Activated CD4-positive, alpha-beta T cell treated with anti-CD3 and anti-CD28 coated beads, Interleukin-2, Interleukin-6, amounts not matched to agents 100 ng/mL and 50 ng/mL, durations not matched to agents 16 hours and 8 hours (primary cell): ENCODE measurements at places on chromosomes 2 and 18.

DNA sequence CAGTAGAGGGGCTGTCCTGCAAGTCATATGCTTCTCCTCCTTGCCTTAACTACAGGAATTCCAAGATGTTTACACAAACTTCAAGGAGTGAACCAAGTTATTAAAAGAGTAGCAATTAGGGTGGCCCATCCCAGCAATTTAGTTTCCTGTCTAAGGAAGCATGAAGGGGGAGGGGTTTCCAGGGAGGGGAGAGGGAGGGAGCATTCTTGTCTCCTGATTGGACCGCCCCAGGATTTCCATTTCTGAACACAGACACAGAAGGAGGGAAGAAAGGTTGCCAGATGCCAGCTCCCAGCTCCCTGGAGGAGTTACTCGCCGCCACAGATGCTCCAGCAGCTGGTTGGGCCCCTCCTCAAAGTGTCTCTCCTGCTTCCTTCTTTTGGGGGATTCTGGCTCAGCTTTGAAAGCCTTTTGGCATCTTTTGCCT lies 107.6 kb downstream of the TRIB2 start:
- no peak for DNase-seq

GRCh38 chr2:219104107-219105035 lies 43.6 kb upstream of the IHH start:
- peak; percentile 48 for DNase-seq

- no peak for DNase-seq
Measured at GRCh38 chr2:212997526-212998020, 153.8 kb downstream of the IKZF2 start.

- no peak for DNase-seq
Measured at GRCh38 chr18:28088477-28088876, 88.5 kb downstream of the CDH2 start.

DNA sequence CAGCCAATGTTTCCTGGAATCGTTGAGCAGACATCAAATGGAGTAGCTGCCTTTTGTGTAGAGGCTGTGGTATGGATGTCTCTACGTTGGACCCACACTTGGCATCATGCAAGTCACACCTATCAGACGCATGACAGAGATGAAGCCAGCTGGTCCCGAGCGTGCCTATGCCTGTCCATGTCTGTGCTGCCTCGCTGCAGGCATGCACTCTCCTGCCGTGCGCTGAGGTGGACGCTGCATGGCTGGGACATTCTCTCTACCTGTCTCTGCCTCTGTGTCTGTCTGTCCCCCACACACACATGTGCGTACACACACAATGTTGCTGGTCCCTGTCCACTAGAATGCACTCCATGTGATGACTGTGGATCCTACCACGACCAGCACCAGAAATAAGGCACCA lies 514.2 kb upstream of the MYT1L start:
- no peak for DNase-seq

DNA sequence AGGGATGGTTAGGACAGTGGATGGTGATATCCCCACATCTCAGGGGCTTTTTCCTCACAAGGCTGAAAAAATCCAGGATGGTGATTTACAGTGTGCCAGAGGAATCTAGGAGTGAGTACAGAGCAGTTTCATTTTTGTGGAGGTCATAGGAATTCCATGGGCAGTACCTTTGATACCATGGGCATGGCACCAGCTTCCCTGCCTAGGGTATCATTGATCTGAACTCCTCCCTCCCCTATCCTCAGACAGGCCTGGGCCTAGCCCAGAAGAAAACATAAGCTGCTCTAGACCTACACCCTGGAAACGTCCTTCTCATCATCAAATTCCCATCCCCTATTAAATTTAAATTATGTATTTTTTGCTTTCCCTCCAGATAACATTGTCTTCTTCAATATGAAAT lies 136.3 kb upstream of the KLHL29 start:
- DNase-seq, result no peak

- DNase-seq, result no peak
Measured at GRCh38 chr2:237296756-237297155, 117.2 kb downstream of the COL6A3 start.

- DNase-seq, result no peak
Measured at GRCh38 chr2:211756266-211756665, 782.3 kb downstream of the ERBB4 start.

- no peak for DNase-seq
Measured at GRCh38 chr2:226354434-226354833, 445.2 kb downstream of the IRS1 start.

- DNase-seq, result no peak
Measured at GRCh38 chr2:60515721-60516226, 37.7 kb downstream of the BCL11A start.

- DNase-seq, result no peak
Measured at GRCh38 chr2:150617351-150617978, 130.0 kb upstream of the RND3 start.

GRCh38 chr2:65701191-65701590 lies 268.8 kb upstream of the SPRED2 start:
- DNase-seq, result no peak

DNA sequence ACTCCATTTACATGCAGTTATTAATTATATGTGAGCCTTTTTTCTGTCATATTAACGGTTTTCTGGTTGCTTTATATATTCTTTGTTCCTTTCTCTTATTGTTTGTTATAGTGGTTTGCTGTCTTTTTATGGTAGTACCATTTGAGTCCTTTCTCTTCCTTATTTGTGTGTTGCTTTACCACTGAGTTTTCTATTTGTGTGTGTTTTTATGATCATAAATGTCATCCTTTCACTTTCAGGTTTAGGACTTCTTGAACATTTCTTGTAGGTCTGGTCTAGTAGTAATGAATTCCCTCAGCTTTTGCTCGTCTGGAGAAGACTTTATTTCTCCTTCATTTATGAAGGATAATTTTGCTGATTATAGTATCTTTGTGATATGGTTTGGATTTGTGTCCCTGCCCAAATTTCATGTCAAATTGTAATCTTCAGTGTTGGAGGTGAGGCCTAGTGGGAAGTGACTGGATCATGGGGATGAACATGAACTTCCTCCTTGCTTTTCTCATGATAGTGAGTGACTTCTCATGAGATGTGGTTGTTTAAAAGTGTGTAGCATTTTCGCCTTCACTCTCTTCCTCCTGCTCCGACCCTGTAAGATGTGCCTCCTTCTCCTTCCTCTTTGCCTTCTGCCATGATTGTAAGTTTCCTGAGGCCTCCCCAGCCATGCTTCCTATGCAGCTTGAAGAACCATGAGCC lies 11.5 kb downstream of the GCC2 start:
- peak; percentile 19 for DNase-seq

DNA sequence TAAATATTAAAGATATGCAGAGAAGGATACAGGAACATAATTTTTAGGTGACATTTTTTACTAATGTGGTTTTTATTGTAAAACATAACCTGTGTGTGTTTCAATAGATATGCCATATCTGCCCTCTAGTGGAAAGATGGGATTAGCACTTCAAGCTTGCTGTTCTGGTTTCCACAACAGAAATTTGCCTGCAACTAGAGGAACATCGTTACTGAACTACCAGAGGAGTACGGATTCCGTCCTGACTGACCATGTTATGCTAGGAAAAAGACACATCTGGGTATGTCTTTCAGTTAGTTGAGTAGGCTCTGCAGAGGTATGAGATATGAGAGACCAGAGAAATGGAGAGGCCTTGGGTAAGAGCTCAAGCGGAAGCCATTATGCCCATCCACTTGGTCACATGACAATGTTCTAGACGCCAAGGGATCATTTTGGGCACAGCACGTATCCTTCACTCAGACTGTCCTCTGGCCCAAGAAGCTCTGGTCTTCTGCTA lies 104.9 kb downstream of the MBD2 start:
- DNase-seq, result peak; percentile 74

- DNase-seq, result no peak
Measured at GRCh38 chr2:168730344-168730743, 72.1 kb upstream of the NOSTRIN start.

GRCh38 chr2:222936705-222937104 lies 75.9 kb downstream of the ACSL3 start:
- DNase-seq, result no peak

GRCh38 chr2:177992992-177993391 lies 79.6 kb downstream of the PDE11A start:
- DNase-seq, result no peak

- no peak for DNase-seq
Measured at GRCh38 chr2:114237331-114237730, 205.1 kb upstream of the DPP10 start.

GRCh38 chr2:97546711-97547110 lies 43.0 kb downstream of the ANKRD36B start:
- no peak for DNase-seq

DNA sequence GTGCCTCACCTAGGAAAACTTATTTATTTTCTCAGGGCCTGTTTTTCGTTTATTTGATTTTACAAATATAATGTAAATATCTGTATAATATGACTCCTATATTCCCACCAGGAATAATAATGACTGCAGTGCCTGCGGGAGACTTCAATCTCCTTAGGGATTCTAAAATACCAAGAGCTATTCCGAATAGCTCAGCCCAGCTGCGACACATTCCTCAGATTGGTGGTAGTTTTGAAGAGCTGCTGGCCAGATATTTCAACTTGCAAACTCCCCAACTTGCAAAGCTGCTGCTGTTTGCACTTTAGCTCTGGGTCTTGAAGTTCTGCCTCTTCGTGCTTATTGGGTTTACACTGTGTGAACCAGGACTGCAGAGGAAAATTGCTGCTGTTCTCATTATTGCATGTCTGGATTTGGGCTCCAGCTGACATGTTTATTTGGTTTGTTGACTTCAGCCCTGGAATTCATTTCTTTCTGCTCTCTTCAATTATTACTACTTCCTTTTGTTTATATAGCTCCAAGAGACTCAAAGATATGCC lies 480.2 kb upstream of the CHST9 start:
- no peak for DNase-seq

DNA sequence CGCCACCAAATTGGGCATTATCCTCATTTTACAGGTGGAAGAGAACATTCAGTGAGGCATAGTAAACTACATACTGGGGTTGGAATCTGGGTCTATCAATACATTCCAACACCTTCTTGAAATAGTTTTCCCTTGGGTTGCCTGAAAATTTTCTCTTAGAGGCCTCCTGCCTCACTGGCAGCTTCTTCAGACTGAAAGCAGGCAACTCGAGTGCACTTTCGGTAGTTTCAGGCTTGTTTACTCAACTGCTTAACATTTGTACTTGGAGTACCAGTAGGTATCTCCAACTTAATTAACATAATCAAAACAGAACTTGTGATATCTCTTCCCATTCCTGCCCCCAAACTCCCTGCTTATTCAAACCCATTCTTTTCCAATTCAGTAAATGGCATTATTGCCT lies 36.2 kb upstream of the C2orf74 start:
- no peak for DNase-seq

GRCh38 chr18:10213526-10213925 lies 240.9 kb upstream of the APCDD1 start:
- peak; percentile 46 for DNase-seq

DNA sequence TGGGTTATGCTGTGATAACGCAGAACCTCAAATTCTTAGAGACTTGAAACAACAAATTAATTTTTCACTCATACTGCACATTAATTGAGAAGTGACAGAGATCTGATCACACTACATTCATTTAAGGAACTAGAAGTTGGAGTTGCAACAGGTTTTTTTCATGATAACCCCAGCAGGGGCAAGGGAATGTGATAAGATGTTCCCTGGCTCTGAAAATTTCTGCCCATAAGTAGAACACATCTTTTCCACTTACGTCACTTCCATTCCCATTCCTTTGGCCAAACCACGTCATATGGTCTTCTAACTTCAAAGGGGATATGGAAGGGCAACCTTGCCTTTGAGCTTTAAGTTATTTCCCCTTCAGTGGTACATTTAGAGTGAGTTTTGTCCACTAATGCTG lies 29.7 kb upstream of the PSME4 start:
- DNase-seq, result no peak

- no peak for DNase-seq
Measured at GRCh38 chr18:6413579-6414117, 1.1 kb downstream of the L3MBTL4 start.

DNA sequence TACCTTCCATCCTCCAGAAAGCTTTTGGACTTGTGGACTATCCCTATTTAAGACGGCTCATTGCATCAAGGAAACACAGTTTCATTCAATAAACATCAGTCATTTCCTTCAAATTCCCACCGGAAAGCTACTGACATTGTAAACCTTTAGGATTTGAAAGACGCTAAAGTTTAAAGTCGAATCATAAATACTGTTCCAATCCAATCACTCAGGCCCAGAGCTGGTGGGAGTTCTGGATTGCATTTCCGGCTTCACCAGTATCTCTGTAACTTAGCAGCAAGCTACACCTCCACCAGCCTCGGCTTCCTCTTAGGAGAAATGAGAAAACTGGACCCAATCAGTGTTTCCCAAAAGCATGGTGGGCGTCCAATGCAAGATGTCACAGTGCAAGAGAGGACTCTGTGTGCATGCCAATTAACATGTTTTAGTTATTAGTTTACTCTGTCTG lies 1.6 kb downstream of the WDFY1 start:
- no peak for DNase-seq

DNA sequence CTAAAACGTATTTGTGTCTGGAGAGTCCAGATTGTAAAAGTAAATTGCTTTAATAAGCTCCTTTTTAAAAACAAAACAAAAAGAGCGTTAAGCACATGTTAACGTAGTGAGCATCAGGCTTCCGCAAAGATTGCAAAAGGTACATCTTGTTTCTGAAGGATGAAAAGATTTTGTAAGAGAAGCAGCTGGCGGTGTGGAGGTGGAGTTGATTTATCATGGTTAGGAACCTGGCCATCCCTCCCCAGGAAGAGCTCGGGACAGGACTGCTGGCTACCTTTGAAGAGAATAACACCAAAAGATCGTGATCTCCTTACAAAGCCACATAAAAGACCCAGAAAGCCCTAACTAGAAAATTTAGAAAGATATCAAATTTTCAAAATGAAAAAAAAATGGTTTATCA lies 132.2 kb downstream of the DNER start:
- DNase-seq, result no peak

- DNase-seq, result no peak
Measured at GRCh38 chr2:99974275-99974674, 168.1 kb downstream of the AFF3 start.

DNA sequence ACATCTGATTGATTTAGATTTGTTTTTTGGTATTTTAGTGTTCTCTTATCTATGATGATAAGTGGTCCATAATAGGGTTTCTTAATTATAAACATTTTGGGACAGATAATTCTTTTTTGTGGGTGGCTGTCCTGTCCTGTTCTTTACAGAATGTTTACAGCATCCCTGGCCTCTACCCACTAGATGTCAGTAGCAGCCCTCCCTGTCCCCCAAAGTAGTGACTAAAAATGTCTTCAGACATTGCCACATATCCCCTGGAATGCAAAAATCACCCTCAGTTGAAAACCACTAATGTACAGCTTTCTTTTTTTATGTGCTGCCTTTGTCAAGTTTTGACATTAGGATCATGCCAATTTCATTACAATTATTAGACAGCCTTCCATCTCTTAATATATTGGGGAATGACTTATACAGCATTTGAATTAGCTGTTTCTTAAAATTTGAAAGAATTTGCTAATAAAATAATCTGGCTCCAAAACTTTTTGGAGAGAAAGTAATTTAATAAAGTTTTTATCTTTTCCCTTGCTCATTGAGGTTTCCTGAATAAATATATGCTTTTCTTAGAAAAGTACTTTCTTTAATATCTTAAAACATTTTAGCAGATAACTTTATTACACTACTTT lies 19.5 kb downstream of the WIPF1 start:
- DNase-seq, result peak; percentile 71
